Activated CD8-positive, alpha-beta memory T cell treated with anti-CD3 and anti-CD28 coated beads for 1 hour (primary cell): ENCODE measurements at places on chromosomes 6 and 20.

- no peak for DNase-seq
Measured at GRCh38 chr6:77573843-77574242, 79.0 kb upstream of the MEI4 start.

GRCh38 chr20:1122388-1123315 is 4.2 kb downstream of the PSMF1 start:
- no peak for DNase-seq

DNA sequence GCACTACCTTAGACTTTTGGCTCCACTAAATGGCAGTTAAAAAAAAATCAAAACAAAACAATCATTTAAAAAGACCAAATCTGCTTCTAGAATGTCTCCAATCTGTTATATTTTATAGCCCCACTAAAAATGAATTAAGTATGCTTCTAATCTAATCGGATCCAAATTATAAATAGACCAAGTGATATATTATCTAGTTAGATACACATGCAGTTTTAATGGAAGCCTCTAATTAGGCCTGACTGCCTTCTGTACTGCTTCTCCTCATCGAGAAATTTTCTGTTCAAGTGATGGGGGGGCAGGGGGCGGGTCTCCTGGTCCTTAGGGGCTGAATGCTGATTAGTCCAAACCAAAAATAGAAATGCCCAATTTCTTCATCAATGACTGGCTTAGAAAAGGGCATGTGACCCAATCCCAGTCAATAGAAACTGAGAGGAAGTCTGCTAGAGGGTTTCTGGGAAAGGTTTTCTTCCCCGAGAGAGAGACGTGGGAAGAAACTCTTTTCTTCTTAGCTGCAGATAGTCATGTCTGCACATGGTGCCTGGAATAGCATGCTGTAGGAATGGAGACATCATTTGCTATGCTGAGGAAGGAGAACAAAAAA is 6.9 kb downstream of the SESN1 start:
- DNase-seq: no peak

DNA sequence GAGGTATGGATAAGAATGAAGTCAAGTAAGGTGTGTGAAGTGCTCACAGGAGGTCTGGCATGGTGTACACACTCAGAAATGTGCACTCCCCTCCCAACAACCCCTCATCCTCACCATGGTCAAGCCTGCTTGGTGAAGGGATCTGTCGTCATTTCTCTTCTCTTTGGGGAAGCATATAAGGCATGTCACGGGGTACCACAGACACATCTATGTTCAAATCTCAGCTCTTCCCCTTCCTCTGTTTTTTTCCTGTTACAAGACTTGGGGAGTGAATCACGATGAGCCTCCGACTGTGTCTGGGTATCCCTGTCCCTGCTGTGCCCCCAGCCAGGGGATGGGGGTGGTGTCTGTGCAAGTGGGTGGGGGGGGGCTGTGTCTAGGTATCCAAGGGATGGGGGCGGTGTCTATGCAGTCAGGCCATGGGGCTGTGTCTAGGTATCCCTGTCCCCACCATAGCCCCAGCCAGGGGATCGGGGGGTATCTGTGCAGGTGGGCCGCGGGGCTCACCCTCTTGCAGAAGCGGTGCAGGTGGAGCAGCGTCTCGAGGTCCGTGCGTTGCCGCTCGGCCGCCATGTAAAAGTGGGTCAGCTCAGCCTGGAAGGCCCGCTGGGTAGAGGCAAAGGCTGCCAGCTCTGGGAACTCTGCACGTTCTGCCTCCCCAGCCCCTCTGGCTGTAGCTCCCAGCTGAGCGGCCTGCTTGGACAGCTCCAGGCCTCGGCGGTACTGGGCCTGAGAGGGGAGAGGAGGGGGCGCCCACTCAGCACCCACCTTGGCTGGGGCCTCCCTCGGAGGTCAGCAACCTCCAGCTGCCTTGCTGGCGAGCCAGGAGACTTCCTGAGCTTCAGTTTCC is 43.6 kb downstream of the KIAA1755 start:
- no peak for DNase-seq

- no peak for DNase-seq
Measured at GRCh38 chr20:34023937-34024722, 30.4 kb downstream of the RALY start.

DNA sequence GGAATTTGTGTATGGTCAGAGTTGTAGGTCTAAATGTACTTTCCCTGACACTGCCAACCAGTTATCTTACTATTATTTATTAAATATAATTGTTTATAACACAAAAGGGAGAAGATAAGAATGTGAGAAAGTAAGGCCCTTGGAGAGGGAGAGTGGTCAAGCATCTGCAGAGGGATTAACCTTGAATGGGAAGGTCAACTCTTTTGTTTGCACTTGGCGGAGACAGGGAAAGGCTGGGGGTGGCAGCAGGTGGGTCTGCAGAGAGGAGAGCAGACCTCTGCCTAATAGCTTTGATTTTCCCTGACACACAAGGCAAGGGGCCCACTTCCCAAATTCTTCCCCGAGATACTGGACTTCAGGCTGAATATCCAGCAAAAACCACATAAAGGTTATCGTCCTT is 4.2 kb downstream of the LRP11 start:
- DNase-seq: no peak

DNA sequence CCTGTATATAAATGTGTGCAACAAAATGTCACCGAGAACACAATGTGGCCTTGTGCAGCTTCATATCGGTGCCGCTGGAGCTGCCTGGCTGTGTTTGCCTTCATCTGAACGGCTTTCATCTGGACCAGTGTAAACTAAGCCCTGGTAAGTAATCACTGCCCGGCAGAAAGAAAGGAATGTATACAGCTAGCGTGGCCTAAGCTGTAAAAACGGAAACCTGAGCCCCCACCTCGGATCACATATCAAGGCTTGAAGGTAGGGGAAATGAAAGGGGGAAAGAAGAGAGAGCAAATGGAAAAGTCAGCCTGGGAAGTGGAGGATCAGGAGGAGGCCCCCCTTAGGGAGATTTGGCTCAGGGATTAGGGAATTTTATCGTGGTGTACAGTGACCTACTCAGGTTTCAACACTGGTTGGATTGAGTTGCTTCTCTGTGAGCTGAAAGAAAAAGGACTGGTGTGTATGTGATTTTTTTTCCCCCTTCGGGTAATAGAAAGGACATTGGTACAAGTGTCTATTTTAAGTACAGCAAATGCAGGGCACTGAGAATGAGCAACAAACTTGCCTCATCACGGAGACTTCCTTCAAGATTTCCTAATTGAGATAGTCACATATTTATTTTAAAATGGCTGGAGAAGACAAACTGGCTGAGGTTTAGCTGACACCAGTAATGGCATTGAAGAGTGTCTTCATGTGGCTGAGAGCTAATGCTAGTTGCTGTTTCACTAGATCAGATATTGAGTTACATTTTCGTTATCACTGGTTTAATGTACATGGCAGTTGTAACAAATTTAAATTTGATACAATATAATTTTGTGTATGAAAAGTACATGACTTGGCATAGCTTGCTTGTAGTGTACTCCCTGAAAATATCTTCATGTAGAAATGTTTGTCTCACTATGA is 3.5 kb downstream of the SOBP start:
- no peak for DNase-seq

- no peak for DNase-seq
Measured at GRCh38 chr20:46546936-46547335, 3.5 kb downstream of the OCSTAMP start.

DNA sequence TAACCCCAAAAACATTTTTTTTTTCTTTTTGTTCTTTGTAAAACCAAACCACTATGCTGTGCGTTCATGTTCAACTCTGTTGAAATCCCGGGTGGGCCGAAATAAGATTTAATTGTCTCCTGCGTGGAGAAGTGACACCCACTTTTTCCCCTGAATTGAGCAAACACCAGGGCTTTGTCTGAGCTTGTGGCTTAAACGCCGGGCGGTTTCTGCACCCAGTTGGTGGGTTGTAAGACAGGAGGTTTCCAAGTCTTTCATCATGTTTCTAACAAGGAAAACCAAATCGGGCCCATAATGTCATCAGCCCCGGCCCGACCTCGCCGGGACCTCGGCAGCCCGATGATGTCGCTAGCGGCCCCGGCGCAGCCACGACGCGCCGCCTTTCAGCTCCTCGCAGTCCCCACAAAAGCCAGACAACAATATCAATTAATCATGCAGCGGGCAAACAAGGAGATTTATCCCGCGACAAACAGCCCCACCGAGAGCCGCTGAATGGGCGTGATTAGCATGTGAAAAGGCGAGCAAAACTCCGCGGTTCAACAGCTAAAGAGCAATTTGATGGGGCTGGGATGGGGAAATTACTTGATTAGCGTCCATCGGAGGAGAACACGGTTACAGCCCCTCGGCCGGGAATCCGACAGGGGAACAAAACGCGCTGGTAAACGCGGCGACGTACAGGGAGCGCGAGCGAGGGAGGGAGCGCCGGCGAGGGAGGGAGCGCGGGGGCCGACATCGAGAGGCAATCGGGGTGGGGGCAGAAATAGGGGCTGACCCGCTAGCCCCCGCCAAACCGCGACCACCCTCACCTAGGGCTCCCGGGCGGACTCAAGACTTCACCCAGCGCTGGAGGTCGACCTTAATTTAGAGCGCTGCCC is 5.3 kb downstream of the LINC00237 start:
- no peak for DNase-seq

GRCh38 chr6:82616386-82617028 is 252.9 kb downstream of the TPBG start:
- no peak for DNase-seq

DNA sequence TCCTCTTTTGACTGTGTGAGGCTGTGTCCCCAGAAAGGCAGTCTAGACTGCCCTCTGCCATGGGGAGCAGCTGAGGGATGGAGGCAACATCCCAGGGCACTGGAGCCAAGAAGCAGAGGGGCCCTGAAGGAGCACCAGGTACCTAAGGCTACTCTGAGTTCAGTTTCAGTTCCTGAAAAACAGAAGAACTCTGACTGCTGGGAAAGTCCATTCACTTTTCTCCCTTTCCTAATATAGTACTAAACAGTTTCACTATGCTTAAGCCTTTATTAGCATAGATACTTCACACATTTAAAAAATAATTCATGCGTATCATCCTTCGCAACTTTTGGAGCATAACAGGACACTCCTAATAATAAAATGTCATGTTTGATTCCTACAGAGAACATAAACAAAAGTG is 130.0 kb downstream of the FOXC1 start:
- no peak for DNase-seq

GRCh38 chr6:73569121-73569520 is 48.3 kb upstream of the EEF1A1 start:
- no peak for DNase-seq

DNA sequence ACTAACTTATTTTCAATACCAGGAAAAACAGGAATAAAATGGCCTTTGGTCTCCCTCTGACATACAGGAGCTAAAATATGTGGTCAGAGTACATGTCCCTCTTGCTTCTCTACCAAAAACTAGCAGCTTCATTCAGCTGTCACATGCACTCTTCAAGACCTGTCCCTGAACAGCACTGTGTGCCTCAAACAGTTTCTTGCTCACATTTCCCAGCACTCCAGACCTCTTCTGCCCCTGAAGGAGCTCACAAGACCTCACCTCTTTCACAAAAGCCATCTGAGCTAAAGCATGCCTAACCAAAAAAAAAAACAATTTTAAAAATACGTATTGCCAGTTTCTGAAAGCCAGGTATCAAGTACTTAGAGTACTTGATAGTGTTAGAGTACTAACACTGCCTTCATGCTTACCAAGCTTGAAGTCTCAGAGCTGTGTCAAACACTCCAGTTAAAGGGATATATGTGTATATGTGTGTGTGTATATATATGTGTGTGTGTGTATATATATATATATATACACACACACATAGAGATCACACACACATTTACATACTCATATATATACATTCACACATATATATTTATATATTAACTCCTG is 148.3 kb upstream of the POU3F2 start:
- no peak for DNase-seq

GRCh38 chr6:24893342-24893850 is 42.4 kb downstream of the RIPOR2 start:
- DNase-seq: no peak

- DNase-seq: no peak
Measured at GRCh38 chr20:46695892-46696291, 6.6 kb upstream of the TP53RK start.

DNA sequence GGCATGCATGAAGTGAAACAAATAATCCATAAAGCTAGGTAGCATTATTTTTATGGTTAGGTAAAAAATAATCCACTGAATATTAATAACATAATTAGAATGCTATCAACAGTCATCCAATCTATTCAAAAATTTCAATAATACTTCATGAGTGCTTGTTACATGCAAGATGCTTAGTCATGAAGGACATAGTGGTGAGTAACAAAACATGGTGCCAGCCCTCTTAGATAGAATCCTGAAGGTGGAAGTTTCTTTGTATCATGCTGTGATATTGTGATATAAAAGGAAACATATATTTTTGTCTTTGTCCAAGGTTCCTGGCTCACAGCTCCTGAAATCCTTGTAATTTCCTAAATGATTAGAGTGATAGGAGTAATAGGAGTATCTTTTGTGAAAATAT is 14.9 kb downstream of the RCAN2 start:
- no peak for DNase-seq

DNA sequence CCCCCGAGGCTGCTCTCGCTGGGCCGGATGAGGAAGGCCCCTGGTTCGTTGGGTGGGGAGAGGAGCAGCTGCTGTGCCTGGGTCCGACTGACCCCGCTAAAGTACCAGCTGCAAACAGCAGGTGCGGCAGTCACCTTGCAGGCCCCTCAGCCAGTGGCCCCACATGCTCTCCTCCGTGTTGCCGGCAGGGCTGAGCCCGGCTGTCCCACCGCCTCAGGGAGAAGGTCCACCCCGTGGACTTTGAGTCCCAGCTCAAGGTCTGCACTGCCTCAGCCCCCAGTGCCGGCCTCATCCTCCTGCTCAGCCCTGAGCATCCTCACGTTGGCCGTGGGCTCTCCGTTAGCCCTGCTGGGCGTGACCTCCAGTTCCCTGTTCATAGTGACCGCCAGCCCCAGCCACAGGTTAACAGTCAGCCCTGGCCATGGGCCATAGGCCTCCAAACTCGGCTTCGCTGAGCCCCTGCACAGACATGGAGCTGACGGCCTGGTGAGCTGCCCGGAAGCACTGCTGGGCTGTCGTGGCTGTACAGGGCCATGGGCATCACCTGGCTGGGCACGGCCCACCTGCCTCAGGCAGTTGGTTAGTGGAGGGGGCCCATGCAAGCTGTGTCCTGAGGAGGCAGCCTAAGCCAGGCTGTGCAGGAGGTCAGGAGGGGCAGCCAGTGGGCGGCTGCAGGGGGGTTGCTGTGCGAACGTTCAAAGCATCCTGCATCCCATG is 3.1 kb downstream of the SRMS start:
- DNase-seq: no peak

- DNase-seq: no peak
Measured at GRCh38 chr6:89596056-89596455, 42.5 kb downstream of the LYRM2 start.

GRCh38 chr6:113048741-113049140 is 701.6 kb downstream of the RFPL4B start:
- no peak for DNase-seq

- no peak for DNase-seq
Measured at GRCh38 chr6:139977887-139978332, 603.5 kb upstream of the CITED2 start.

GRCh38 chr6:131285548-131285947 is 150.3 kb downstream of the AKAP7 start:
- no peak for DNase-seq
